RPMI7951 (cell line): ENCODE measurements at places on chromosomes 2 and 18. TPM values are rescaled to one million over a fixed set of nuclear protein-coding genes. Genes with fewer than 3 reads are reported as not detected.

DNA sequence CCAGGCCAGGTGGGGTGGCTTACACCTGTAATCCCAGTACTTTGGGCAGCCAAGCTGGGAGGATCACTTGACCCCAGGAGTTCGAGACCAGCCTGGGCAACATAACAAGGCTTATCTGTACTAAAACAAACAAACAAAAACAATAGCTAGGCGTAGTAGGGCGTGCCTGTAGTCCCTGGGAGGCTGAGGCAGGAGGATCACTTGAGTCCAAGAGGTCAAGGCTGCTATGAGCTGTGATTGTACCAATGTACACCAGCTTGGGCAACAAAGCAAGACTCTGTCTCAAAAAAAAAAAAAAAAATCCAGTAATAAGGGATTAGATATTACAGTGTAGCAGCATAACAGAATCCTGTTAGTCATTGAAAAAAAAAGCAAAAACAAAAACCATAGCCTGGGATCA, 223.2 kb upstream of the FOSL2 start:
- DNase-seq: no peak

- peak; percentile 20 for DNase-seq
These were observed 7.3 kb upstream of the MTLN start for GRCh38 chr2:110219496-110220189.

DNA sequence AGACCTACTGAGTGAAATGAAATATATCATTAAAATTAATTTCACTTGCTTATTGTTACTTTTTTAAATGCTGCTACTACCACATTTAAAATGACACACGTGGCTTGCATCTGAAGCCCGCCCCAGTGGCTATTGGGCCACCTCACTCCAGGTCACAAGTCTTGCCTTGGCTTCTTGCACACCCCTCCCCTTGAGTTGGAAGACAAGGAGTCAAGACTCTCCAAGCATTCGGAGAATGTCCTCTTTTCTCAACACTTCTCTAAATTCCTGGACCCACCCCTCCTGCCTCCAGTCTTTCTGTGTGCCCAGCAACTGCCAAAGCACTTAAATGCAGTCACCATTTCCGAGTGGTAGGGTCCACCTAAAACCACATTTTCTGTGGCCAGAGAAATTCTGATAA, 73.4 kb downstream of the ZBTB7C start:
- DNase-seq: no peak

GRCh38 chr2:20615068-20615465, 35.8 kb downstream of the HS1BP3 start:
- no peak for DNase-seq

DNA sequence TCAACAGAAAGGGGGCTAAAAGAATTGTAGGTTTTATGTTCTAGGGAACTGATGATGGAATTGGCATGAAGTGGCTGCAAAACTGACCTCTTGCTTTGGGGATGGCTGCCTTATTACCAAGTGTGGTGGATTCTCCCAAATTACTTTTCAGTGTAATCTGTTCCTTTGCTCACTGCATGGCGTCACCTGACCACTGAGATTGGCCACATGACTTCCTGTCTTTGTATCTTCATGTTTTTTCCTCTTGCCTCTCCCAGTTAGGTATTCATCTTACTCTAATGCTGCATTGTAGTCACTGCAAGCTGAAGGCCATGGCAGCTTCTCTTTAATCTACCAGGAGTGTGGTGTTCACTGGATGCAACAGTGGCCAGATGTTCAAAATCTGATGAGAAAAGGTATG, 257.7 kb upstream of the TNP1 start:
- no peak for DNase-seq

DNA sequence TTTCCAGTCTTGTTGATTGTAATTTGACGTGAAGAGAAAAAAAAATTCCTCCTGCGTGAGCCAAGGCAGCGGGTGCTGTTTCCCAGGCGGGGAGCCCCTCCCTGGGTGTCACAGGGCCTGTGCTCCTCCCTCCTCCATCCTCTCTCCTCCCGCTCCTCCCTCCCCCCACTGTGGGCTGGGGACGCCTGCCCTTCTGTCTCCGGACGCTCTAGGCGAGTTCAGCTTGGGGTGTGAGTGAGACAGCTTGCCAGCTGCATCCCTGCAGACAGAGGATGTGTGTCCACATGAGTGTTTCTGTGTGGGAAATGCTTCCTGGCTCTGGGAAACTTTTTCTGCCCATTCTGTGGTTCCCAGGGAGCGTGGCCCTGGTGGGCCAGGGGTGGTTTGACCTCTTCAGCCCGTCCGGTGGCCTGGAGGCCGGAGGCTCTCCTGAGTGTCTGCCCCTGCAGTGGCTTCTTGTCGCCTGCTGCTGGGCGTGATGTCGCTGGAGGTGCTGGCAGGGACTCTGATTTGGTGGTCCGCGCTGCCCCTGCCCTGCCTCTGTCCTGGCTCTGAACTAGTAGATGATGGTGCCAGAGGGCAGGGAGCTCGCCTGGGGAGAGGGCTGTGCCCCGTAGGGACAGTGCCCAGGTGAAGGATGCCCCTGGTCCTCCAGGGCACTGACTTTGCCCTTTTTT, 96.4 kb downstream of the USP40 start:
- no peak for DNase-seq

- DNase-seq: no peak
These were observed 368.9 kb upstream of the MEIS1 start for GRCh38 chr2:66066032-66066431.

DNA sequence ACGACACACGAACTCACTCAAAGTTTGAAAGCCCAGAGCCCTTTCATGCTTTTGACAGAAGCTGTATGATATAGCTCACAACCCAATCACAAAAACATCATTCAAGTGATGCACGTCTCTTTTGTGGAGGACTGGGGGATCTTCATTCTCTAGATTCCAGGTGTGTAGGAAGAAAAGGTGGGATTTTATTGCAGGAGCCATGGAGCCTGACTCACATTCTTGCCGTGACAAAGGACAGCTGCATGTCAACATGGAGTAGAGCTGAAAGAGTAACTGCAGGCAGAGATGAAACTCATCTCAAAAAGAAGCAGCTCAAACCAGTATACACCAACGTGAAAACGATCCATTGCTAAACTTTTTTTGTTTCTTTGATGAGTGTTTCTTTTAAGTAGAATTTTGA, 50.9 kb upstream of the PDE1A start:
- no peak for DNase-seq

- DNase-seq: peak; percentile 8
These were observed 582.4 kb upstream of the RAB6C start for GRCh38 chr2:129396980-129397599.

DNA sequence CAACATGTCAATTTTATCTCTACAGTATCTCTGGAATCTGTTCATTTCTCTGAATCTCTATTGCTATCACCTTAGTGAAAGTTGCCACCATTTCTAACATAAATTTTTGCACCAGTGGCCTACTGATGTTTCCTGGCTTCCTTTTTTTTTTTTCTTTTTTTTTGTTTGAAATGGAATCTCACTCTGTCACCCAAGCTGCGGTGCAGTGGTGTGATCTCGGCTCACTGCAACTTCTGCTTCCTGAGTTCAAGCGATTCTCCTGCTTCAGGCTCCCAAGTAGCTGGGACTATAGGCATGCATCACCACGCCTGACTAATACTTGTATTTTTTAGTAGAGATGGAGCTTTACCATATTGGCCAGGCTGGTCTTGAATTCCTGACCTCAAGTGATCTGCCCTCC, 35.1 kb downstream of the KCNJ13 start:
- no peak for DNase-seq

GRCh38 chr18:62152844-62153243, 34.0 kb downstream of the PIGN start:
- no peak for DNase-seq

DNA sequence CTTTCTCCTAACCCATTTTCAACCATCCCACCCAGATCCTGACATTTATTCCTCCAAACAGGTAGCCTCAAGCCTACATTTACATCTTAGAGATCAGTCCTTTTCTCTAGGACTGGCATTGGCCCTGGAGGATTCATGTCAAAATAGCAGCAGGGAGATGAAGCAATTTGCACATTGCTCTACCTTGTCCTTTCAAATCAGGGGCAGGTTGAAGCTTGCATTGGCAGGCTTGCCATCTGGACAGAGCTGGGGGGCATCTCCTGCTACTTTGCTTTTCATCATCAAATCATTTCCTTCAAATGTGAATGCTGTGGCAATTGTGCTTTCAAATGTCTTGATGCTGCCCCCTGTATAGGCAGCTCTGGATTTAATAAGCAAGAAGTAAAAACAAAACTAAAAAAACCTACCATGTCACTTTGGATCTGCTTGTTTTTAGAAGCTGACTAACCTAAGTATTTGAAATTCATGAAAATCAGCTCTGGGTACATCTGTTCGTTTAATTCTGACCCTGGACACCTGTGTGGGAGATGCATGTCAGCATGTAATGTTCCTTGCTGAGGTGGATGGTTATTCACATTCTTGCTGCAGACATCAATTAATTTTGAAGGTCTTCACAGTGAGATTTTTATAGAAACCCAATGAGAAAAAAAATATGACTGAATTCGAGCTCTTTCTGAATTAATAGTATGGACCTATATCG, 47.9 kb downstream of the KIF5C start:
- DNase-seq: no peak

- peak; percentile 94 for DNase-seq
These were observed 82.3 kb upstream of the XPO1 start for GRCh38 chr2:61620244-61621159.

DNA sequence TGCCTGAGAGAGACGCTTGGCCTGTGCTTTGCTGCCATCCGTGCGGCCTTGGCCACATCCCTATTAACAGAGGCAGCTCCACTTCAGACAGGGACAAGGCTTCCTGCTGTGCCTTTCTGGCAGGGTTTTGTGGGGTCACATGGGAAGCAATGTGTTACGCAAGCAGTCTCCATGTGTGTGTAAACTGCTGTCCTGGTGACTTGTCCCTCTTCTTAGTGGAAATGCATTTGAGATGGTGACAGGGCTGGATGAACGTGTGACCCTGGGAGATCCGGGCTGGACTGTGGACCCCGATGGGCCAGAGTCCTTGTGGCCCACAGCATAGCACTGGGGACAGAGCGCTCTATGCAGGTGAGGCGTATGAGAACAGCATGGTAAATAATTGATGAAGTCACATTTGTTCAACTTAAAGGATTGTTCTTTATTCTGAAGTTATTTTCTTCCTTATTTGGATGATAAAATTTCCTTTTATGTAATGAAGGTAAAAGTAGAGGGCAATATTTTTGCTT, 23.2 kb downstream of the ASB1 start:
- no peak for DNase-seq

DNA sequence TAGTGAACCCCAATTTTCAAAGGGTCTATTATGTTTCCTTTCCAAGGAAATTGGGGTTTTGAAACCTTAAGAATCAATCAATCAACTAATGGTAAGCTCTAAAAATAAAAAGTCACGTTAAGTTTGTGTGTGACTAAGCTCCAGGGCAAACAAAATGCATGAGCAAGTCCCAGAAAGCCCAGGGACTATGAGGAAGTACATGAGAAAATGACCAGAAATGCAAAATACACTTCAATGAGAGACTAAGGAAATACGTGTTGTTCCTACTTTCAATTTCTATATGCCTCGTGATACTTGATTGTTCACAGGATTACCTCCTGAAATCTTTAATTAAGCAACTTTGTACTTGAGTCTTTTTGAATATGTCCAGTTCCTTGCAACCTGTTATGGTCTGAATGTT, 684.4 kb upstream of the SYT4 start:
- DNase-seq: no peak

GRCh38 chr2:82814146-82814545, 1644.9 kb downstream of the SUCLG1 start:
- DNase-seq: no peak

DNA sequence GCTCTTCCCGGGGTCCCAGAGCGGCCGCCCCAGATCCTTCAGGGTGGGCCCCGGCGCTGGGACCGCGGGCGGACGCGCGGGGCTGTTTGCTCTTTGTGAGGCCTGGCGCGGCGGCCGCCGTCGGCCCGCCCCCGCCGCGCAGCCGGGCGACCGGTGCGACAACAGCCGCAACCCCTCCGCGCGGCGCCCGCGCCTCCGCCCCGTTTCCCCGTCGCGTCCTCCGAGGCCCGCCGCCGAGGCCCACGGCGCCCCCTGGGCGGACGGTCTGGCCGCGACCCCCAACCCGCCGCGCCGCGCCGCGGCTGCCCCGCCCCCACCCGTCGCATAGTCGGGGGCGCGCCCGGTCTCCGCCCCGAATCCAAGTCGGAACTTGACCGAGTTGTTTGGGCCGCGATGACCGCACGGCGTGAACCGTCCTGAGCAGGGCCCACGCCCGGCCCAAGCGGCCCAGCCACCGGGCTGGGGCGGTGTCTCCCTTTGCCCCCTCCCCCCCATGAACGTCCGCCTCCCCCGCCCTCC, 448 bp downstream of the YPEL5 start:
- no peak for DNase-seq

- DNase-seq: no peak
These were observed 1.0 kb downstream of the SP5 start for GRCh38 chr2:170715932-170716777.

GRCh38 chr2:106010818-106011355, 183.2 kb downstream of the UXS1 start:
- DNase-seq: no peak

GRCh38 chr2:178530625-178531142, 50.4 kb downstream of the PLEKHA3 start:
- DNase-seq: no peak

DNA sequence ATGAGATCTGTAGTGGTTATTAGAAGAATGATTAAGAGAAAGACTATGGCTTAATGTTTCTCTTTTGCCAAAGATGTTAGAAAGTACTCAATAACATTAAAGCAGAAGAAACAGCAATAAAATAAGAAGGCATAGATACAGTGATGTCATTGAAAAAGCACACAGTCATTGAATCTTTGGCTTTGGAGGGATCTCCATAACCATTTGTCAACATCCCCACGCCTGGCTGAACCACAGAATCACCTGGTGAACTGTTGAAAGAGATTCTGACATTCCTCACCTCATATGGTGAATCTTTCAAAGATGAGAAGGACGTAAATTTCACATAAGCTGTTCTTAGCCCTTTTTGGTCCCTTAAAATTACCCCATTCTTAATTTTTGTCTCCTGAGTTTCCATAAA, 324.6 kb upstream of the NRP2 start:
- no peak for DNase-seq

- no peak for DNase-seq
These were observed 270.5 kb upstream of the NCKAP5 start for GRCh38 chr2:133838642-133839365.

- DNase-seq: no peak
These were observed 230.8 kb downstream of the OSR1 start for GRCh38 chr2:19127616-19128015.

GRCh38 chr2:74739129-74739528, 85.1 kb downstream of the SEMA4F start:
- DNase-seq: peak; percentile 36

CD8B gene
- total RNA-seq: not detected in 2 replicates

CRYGD gene
- total RNA-seq: not detected in 2 replicates

SLC8A1 gene
- 6.4 and 8.5 TPM in 2 replicates for total RNA-seq

UGT1A6 gene
- total RNA-seq: not detected in 2 replicates

KLHL41 gene
- 0.12 and 0.20 TPM in 2 replicates for total RNA-seq

UGT1A4 gene
- 0.12 TPM in 1 of 2 replicates, not detected in the other for total RNA-seq

SPC25 gene
- 49.0 and 53.0 TPM in 2 replicates for total RNA-seq

ASB18 gene
- total RNA-seq: not detected in 2 replicates

MAP3K20 gene
- total RNA-seq: 37.8 and 46.0 TPM in 2 replicates

COLEC11 gene
- total RNA-seq: 0.48 TPM in 1 of 2 replicates, not detected in the other

MCEE gene
- 20.2 and 28.6 TPM in 2 replicates for total RNA-seq

NDC80 gene
- total RNA-seq: 83.3 and 99.5 TPM in 2 replicates
